Fibroblast of the aortic adventitia (primary cell): ENCODE measurements at places on chromosomes 3 and 15. TPM values are rescaled to one million over a fixed set of nuclear protein-coding genes. Genes with fewer than 3 reads are reported as not detected.

SAMD7 gene
- total RNA-seq, result not detected in 2 replicates

C2CD4A gene
- total RNA-seq, result not detected in 2 replicates

UNC13C gene
- total RNA-seq, result 0.81 TPM in 1 of 2 replicates, not detected in the other

MORC1 gene
- not detected in 2 replicates for total RNA-seq

TRA2B gene
- 96.7 and 157 TPM in 2 replicates for total RNA-seq

PIK3CB gene
- total RNA-seq, result 4.4 and 9.9 TPM in 2 replicates

CPN2 gene
- total RNA-seq, result not detected in 2 replicates
